Motor neuron (in vitro differentiated cells): ENCODE measurements at places on chromosomes 3 and 15.

DNA sequence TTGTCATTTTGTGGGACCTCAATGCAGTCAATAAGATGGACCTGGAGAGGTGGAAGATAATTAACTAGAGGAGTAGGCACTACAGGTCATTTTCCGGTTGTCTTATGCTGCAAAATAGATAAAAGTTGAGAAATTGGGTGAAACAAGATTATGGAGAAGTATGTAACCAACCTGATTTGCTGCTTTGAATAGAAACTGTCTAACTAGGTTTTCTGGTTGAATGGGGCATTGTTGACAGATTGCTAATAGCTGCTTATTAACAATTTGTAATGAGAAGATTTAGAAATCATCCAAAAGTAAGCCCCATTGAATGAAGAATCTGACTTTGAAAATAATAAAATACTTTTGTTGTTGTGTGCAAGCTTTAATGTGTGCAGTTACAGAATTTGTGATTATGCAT, 26.2 kb downstream of the PIAS1 start:
- ATAC-seq: no peak

GRCh38 chr3:119145128-119145499, 851 bp upstream of the TEX55 start:
- no peak for ATAC-seq

GRCh38 chr3:62073038-62073437, 300.3 kb downstream of the FEZF2 start:
- ATAC-seq: no peak

- ATAC-seq: no peak
These were observed 26.8 kb downstream of the CMC1 start for GRCh38 chr3:28267984-28268849.

DNA sequence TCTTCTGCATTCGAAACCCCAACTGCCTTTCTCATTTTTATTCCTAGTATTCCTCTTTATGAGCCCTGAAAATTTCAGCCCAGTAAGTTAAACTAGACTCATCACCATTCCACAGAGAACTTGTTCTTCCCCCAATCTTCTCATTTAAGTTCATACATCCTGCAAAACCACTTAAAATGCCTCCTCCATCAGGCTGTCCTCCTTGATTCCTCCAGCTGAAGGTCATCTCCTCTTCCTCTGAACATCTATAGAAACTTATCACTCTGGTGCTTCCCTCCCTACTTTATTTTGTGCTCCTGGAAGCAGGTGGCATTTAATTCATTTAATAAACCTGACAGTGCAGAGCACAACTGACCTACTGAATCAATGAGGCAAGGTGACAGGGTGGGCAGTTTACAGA, 38.3 kb downstream of the VGLL4 start:
- ATAC-seq: no peak

- no peak for ATAC-seq
These were observed 133.4 kb upstream of the BHLHE40 start for GRCh38 chr3:4845882-4846281.
